ENCODE measurements at places on chromosomes 2 and 18. TPM values are rescaled to one million over a fixed set of nuclear protein-coding genes. Genes with fewer than 3 reads are reported as not detected.

GRCh38 chr2:105537466-105537865 is 138.6 kb upstream of the FHL2 start:
- no peak overlapping the region for H3K27ac ChIP-seq
- no peaks in the 10 kb centered on the region for H3K27me3 ChIP-seq
- H3K36me3 ChIP-seq = no peaks in the 10 kb centered on the region
- H3K4me1 ChIP-seq = no peaks in the 10 kb centered on the region
- DNase-seq = no peak

The RAX gene
- not detected for total RNA-seq

- DNase-seq = no peak
- H3K4me3 ChIP-seq = no peak overlapping the region
- no peaks in the 10 kb centered on the region for H3K36me3 ChIP-seq
- no peak overlapping the region for H3K27ac ChIP-seq
These were observed 98.5 kb downstream of the THSD7B start for GRCh38 chr2:136863874-136864273.

DNA sequence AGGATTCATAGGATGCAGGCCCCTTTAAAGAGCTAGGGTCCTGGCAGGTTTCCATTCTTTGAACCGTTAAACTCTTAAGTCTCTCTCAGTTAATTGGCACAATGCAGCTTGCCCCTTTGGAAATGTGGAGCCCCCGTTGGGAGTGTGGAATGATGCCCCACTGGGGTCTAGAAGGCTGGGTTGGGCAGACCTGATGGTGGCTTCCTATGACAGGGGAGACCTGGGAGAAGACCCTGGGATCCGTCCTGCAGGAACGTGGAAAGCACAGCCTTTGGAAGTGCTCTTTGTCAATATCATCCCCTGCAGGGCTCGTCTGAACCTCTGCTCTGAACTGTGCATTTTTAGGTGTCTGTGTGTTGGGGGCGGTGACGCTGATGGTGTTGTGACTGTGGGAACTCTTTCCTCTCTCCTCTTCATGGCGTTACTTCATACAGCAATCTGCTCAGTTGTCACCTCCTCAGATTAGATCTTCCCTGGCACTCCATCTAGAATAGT is 190.6 kb downstream of the MYCN start:
- H3K4me3 ChIP-seq = no peak overlapping the region
- H3K36me3 ChIP-seq = no peaks in the 10 kb centered on the region
- no peak for DNase-seq
- no peaks in the 10 kb centered on the region for H3K4me1 ChIP-seq

GRCh38 chr2:225434014-225434413 is 34.5 kb downstream of the NYAP2 start:
- H3K27ac ChIP-seq = no peak overlapping the region
- H3K36me3 ChIP-seq = no peaks in the 10 kb centered on the region
- DNase-seq = no peak
- H3K4me3 ChIP-seq = no peak overlapping the region
- H3K27me3 ChIP-seq = no peaks in the 10 kb centered on the region
- no peaks in the 10 kb centered on the region for H3K4me1 ChIP-seq

DNA sequence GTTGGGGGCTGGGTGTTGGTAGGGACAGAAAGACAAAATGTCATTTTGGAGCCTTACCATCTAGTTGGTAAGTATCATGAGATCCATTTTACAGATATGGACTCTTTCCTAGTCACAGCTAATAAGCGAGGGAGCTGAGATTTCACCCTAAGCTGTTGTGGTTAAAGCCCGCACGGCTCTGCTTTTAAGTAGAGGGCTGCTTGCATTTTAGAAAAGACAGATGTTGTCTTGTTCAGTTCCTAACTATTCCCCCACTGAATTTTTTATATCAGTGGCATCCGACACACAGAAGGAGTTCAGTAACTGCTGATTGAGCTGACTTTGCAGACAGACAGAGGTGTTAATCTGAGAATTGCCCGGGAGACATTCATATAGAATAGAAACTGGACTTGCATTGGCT is 3.7 kb downstream of the QPCT start:
- no peak overlapping the region for H3K27ac ChIP-seq
- no peak overlapping the region for H3K4me3 ChIP-seq
- H3K27me3 ChIP-seq = peaks cover 4% of the 10 kb centered on the region
- DNase-seq = no peak

The RNMT gene
- total RNA-seq = 77.4 TPM

GRCh38 chr18:47978141-47978540 is 47.7 kb upstream of the SMAD2 start:
- H3K4me1 ChIP-seq = no peaks in the 10 kb centered on the region
- DNase-seq = no peak
- no peaks in the 10 kb centered on the region for H3K27me3 ChIP-seq

- H3K27ac ChIP-seq = no peak overlapping the region
- no peak for DNase-seq
- H3K4me3 ChIP-seq = no peak overlapping the region
- H3K36me3 ChIP-seq = no peaks in the 10 kb centered on the region
These were observed 40.7 kb downstream of the IL1R2 start for GRCh38 chr2:102032368-102033030.

The RUFY4 gene
- 3.1 TPM for total RNA-seq

GRCh38 chr2:230691005-230691647 is 21.5 kb upstream of the CAB39 start:
- H3K4me1 ChIP-seq = no peaks in the 10 kb centered on the region
- no peaks in the 10 kb centered on the region for H3K27me3 ChIP-seq
- no peaks in the 10 kb centered on the region for H3K36me3 ChIP-seq
- no peak for DNase-seq
- no peak overlapping the region for H3K4me3 ChIP-seq
- H3K27ac ChIP-seq = no peak overlapping the region

GRCh38 chr2:219325657-219326315 is 6.8 kb downstream of the RESP18 start:
- H3K4me3 ChIP-seq = no peak overlapping the region
- peaks cover under 1% of the 10 kb centered on the region for H3K4me1 ChIP-seq
- DNase-seq = no peak

The GPR17 gene
- not detected for total RNA-seq

The BMP10 gene
- total RNA-seq = not detected

The TMEM163 gene
- 11.6 TPM for total RNA-seq

DNA sequence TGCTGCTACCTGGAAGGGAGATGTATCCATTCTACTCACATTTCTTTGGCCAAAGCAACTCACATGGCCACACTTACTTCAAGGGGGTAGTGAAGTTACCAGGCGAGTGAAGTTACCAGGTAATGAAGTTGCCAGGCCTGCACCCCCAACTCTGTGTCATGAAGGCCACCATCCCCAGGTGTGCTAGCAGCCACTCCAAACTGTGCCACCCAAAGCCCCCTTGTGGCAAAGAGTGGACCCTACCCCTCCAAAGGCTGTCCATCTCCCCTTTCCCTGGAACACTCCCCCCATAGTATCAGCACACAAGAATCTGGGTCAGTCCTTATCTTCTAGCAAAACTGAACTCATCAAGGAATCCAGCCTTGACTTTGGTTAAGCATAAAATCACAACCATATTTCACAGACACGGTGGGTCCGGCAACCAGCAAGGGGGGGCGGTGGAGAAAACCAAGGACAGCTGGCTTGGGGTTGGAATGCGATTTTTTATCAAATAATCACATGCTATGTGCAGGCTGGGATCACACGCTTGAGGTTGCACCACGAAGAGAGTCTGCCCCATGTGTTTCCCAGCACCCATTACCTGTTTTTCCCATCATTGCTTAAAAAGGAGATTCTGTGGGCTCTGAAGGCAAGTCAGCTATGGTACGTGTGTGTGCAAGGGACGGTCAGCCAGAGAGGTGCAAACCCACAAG is 60.9 kb downstream of the ZFP36L2 start:
- no peak overlapping the region for H3K4me3 ChIP-seq
- no peak overlapping the region for H3K27ac ChIP-seq
- peaks cover 66% of the 10 kb centered on the region for H3K4me1 ChIP-seq
- H3K36me3 ChIP-seq = no peaks in the 10 kb centered on the region
- no peak for DNase-seq

The STK16 gene
- 28.7 TPM for total RNA-seq

The KRCC1 gene
- 9.0 TPM for total RNA-seq

DNA sequence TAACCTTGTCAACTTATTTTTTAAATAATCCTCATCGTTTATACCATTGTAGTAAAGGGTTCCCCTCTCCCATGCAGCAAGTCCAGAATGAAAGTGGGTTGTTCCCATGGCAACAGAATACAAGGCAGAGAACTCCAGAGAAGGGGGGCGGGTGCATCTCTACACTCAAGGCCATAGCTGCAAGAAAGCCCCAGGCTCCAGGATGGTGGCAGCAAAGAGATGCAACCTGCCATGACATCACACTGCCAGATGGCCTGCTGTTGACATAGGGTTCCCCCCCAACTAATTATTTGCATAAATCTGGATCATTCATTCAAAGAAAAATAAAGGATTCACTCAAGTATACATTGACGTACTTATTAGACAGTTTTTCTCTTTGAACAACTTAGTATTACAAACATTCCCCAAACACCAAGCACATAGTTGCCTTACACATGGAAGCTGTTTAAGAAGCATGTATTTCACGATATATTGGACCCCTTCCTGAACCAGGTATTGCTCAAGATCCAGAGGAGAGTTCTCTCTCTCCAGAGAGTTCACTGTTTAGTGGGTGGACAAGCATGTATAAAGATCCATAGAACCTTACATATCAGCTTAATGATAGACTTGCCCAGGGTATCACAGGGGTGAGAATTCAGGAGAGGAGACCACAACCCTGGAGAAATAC is 87.4 kb upstream of the KLF7 start:
- no peak overlapping the region for H3K4me3 ChIP-seq
- H3K4me1 ChIP-seq = peaks cover 6% of the 10 kb centered on the region
- no peak for DNase-seq
- H3K36me3 ChIP-seq = no peaks in the 10 kb centered on the region
- no peak overlapping the region for H3K27ac ChIP-seq
- no peaks in the 10 kb centered on the region for H3K27me3 ChIP-seq

The SRD5A2 gene
- not detected for total RNA-seq
